ENCODE measurements at places on chromosomes 6 and 20.

GRCh38 chr6:71204741-71205140 is 83.9 kb upstream of the OGFRL1 start:
- no peak for DNase-seq

DNA sequence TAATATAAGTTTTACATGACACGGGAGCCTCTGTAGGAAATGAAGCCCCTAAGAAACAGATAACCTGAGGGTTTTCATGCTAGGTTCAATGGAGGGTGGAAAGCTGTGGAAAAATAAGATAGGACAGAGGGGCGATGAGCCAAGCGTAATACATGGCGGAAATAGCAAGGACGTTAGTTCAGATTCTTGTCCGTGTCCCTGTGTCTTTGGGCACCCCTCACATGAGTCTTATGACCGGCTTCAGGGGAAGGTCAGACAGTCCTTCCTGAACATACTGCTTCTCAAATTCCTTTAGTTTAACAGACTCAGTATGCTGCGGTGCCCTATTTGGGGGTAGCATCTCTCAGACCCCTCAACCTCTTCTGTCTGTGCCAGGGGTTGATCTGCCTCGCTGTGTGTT is 20.8 kb downstream of the EFCAB8 start:
- no peak for DNase-seq

GRCh38 chr6:20629509-20629908 is 95.3 kb downstream of the CDKAL1 start:
- DNase-seq: no peak

DNA sequence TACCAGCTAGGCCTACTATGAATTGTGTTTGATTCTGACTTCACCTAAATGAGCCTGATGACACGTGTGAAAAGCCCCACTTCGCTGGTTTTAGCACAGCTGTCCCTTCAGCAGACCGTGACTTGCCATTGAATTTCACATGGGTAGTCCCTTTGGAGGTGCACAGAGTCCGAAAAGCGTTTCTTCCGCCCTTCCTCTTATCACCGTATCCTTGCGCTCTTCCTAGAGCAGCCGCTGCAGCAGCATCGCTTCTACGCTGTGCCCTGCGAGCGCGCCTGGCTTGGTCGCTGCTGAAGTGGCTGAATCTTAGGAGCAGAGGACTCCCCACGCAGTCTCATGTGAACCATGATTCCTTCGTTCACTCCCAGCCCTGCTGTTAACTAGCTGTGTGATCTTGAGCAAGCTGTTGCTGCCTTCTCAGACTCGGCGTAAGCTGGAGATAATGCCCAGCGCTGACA is 127.0 kb downstream of the PACRG start:
- DNase-seq: no peak

- no peak for DNase-seq
Observed at GRCh38 chr6:84453499-84453898, 226.1 kb upstream of the CEP162 start.

DNA sequence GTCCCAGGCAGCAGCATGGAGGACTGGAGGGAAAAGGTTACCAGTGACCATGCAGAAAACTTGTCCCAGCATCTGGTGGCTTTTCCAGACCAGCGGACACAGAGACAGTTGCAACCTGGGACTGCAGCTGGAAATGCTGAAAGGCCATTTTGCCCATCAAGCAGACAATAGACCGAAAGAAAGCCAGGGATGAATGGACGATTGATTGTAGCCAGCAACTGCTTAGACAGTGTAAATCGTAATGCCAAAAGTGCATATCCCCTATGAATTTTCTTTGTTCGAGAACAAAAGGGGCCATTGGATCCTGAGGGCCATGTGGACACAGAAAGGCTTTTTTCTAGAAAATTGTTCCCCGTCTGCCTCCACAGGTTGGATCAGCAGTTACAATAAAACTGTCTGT is 115.7 kb downstream of the MBOAT1 start:
- DNase-seq: no peak

Measured in esophagus squamous epithelium (tissue), 5 donors.